ENCODE measurements at places on chromosomes 6 and 20.

DNA sequence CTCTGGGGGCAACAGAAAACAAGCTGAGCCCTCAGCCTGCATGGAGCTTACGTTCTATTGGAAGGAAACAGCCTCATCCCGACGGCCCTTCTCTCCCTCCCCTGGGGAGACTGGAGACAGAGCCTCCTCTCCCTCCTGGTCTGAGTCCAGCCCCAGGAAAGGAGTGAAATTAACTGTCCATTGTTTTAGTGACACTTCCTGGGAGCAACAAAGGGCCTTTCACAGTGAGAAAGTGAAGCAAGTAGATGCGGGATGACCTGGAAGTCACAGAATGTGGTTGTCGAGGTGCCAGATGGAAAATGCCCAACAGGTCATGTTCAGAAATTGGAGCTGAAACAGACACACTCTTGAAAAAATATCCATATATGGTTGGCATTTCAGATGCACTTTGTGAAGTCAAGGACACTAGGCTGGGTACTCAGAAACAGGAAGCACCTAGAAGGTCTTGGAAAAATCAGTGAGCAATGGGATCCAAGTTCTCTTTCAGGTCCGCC is 77.8 kb downstream of the TFAP2C start:
- H3K27me3 ChIP-seq = no peaks in the 10 kb centered on the region
- no peak overlapping the region for H3K4me3 ChIP-seq
- H3K36me3 ChIP-seq = no peaks in the 10 kb centered on the region
- peaks cover 3% of the 10 kb centered on the region for H3K4me1 ChIP-seq
- no peak overlapping the region for H3K27ac ChIP-seq

- H3K4me1 ChIP-seq = no peaks in the 10 kb centered on the region
- no peak for DNase-seq
- no peak overlapping the region for H3K27ac ChIP-seq
- no peaks in the 10 kb centered on the region for H3K27me3 ChIP-seq
- no peaks in the 10 kb centered on the region for H3K36me3 ChIP-seq
- no peak overlapping the region for H3K4me3 ChIP-seq
Measured at GRCh38 chr6:123806561-123806960, 2.9 kb downstream of the NKAIN2 start.

- no peaks in the 10 kb centered on the region for H3K27me3 ChIP-seq
- no peak for DNase-seq
- H3K4me3 ChIP-seq = no peak overlapping the region
- H3K36me3 ChIP-seq = no peaks in the 10 kb centered on the region
- H3K27ac ChIP-seq = no peak overlapping the region
Measured at GRCh38 chr20:14599613-14600012, 262.2 kb upstream of the FLRT3 start.

GRCh38 chr20:48648482-48649051 is 179.2 kb downstream of the PREX1 start:
- H3K4me1 ChIP-seq = no peaks in the 10 kb centered on the region
- peaks cover 15% of the 10 kb centered on the region for H3K36me3 ChIP-seq
- DNase-seq = no peak
- no peaks in the 10 kb centered on the region for H3K27me3 ChIP-seq
- H3K27ac ChIP-seq = no peak overlapping the region

DNA sequence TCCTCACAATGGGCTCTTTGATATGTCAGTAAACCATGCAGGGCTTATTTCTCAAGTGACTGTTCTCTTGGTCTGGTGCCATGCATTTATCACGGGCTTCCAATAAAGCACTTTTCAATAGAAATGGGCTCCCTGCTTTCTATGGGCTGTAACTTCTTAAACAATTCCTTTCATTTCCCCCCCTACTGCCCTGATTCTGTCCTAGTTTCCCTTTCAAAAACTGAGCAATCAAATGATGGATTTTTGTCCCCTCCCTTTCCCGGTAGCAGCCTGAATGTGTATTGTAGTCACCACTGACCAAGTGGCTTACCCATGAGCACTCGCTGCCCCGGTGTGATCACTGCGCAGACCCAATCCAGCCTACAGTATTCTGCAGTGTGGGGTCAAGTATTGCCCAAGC is 13.9 kb downstream of the RPS10 start:
- DNase-seq = no peak
- H3K36me3 ChIP-seq = peaks cover 4% of the 10 kb centered on the region
- no peak overlapping the region for H3K4me3 ChIP-seq

Measured in thyroid gland (tissue), 4 donors.